CD4-positive, alpha-beta T cell treated with Interferon gamma for 1 hour (primary cell): ENCODE measurements at places on chromosomes 2 and 18.

GRCh38 chr2:177724398-177725287, 332.1 kb downstream of the AGPS start:
- peak; percentile 1 for DNase-seq

GRCh38 chr18:73987247-73987980, 160.2 kb downstream of the FBXO15 start:
- DNase-seq = no peak

- DNase-seq = no peak
Measured at GRCh38 chr2:97726261-97727064, 13.1 kb downstream of the ZAP70 start.

- DNase-seq = no peak
Measured at GRCh38 chr18:2997846-2998564, 14.9 kb downstream of the LPIN2 start.

DNA sequence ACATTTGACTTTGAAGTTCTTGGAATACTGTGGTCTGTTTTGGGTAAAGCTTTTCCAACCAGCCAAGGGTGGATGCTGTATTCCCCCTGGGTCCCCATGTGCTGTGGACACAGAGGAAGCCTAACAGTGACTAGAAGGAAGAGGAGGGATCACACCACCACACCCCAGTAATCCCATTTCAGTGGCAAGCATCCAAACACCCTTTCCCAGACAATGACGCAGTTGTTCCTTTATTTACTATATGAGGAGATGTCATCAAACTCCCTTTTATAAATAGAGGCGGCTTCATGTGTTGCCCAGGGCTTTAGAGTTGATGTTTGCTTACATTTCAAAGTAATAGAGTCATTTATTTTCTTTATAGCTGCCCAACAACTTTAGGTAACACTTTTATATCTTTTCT, 959.4 kb upstream of the GYPC start:
- DNase-seq = no peak

DNA sequence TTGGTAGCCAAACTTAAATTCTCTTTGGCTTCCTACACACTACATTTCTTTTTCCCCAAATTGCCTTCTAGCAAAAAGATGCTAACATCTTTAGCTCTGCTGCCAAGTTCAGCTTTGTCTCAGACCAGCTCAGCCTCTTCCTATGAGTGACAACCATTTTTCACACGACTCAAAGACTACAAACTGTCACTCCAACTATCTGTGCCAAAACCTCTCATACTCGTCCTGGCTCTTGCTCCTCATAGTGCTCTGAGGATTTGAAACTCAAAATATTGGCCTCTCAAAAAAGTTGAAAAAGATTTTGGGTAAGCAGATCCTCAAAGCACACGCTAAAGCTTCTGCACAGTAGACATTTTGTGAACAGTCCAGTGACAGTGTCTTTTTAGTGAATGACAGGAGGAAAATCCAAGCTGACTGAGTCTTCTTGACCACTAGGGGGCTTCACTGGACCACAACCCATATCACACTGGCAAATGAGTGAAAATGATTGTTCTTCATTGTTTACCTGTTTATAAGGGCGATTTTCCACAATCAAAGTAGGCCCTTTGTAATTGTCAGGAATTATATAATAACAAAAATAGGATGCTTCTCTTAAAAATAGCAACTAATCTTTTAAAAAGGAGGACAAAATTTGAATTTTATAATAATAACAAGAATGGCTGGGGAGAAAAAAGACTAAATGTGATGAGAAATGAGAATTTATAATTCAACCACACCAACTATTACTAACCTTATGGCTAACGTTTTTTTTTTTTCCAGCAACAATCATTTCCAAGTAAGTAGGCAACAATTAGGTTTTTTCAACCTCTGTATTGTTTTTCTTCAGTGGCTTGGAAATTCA, 85.5 kb upstream of the PGAP1 start:
- peak; percentile 4 for DNase-seq

DNA sequence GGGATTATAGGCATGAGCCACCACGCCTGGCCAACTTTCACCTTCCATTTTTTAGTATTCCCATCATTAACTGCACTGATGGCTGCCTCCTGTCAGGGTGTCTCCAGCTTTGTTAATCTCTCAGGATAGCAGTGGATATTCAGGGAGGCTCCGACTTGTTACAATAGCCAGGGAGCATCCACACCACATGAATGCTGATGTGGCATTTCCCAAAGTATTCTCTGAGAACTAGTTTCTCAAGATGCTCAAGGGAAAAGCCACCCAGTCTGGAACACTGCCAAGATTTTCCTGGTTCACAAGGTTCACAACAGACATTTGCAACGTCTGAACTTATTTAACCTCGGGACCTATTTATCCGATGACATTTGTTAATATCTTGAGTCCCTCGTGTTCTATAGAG, 33.8 kb downstream of the ZNF519 start:
- no peak for DNase-seq

- DNase-seq = no peak
Measured at GRCh38 chr18:54076166-54076565, 148.3 kb downstream of the MBD2 start.

GRCh38 chr2:31324016-31324633, 90.2 kb downstream of the EHD3 start:
- DNase-seq = no peak

- peak; percentile 19 for DNase-seq
Measured at GRCh38 chr2:9799011-9799596, 44.2 kb upstream of the TAF1B start.

- DNase-seq = no peak
Measured at GRCh38 chr18:28511413-28511821, 334.5 kb upstream of the CDH2 start.
